ENCODE measurements at places on chromosomes 6 and 20.
A peak's percentile ranks its signal among the peaks of the same experiment; 100 is the strongest.

- H3K36me3 ChIP-seq, result no peaks in the 10 kb centered on the region
- DNase-seq, result no peak
- no peak overlapping the region for H3K4me3 ChIP-seq
- no peak overlapping the region for H3K27ac ChIP-seq
Measured at GRCh38 chr20:24724982-24725533, 224.0 kb upstream of the CST7 start.

DNA sequence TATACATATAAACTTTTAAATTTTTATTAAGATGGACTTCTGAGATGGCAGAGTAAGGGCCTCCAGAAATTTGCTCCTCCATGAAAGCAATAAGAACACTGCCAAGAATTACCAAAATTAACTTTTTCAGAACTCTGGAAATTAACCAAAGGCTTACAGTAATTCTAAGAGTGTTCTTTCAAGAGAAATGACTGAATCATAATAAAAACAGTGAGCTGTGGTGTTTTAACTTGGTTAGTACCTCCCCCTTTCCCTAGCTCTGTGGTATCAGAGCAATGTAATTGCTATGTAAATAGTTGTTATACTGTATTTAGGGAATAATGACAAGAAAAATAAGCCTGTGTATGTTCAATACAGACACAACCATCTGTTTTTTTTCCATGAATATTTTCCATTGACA, 19.0 kb downstream of the HECA start:
- no peak overlapping the region for H3K27ac ChIP-seq
- DNase-seq, result no peak
- H3K4me3 ChIP-seq, result no peak overlapping the region

- H3K27ac ChIP-seq, result no peak overlapping the region
- no peaks in the 10 kb centered on the region for H3K36me3 ChIP-seq
- H3K27me3 ChIP-seq, result no peaks in the 10 kb centered on the region
- DNase-seq, result no peak
Measured at GRCh38 chr20:11777387-11778205, 140.1 kb upstream of the BTBD3 start.

GRCh38 chr6:107121964-107122495, 6.7 kb upstream of the BEND3 start:
- no peaks in the 10 kb centered on the region for H3K27me3 ChIP-seq
- DNase-seq, result no peak
- no peak overlapping the region for H3K27ac ChIP-seq
- H3K36me3 ChIP-seq, result no peaks in the 10 kb centered on the region
- no peak overlapping the region for H3K4me3 ChIP-seq
- no peaks in the 10 kb centered on the region for H3K4me1 ChIP-seq

DNA sequence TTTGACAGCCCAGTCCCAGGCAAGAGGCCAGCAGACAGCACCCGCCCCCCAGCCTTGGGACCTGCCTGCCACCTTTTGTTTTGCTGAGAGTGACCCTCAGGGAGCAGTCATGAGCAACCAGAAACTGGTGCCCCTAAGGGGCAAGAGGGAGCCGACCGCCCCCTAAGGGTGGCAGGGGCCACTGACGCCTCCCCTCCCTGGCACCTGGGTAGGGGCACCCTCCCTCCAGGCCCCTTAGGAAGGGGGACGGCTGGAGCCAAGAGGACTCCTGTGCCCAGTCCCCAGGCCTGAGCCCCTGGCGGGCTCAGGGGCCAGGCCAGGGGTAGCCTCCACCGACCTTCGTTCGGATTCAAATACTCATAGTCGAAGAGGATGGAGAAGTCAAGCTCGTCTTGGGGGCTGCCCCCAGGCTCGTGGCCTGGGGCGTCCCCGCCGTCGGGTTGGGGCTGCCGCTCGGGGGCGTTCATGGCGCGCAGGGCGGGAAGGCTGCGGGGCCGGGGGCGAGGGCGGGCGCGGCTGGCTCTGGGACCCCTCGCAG, 417 bp downstream of the NFATC2 start:
- H3K36me3 ChIP-seq, result no peaks in the 10 kb centered on the region
- no peaks in the 10 kb centered on the region for H3K27me3 ChIP-seq
- peak overlapping the region; percentile 55 for H3K27ac ChIP-seq

DNA sequence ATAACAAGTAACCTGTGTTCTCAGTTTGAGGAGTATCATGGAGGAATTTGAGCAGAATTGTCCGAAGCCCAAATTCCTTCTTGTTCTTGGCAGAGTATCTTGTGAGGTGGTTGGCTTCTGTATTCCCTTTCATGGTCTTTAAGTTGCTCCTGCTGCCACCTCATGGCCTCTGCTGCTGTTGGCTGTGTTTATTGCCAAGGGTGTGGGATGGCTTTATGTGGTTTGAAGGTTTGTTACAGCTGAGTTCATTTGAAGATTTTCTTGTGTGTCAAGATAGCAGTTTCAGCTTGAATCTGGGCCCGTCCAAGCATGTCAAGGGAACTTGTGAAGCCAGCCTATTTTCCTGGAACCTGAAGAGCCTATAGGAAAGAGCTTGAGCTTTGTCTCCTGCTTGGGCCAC, 20.2 kb upstream of the TTK start:
- H3K27ac ChIP-seq, result no peak overlapping the region
- H3K27me3 ChIP-seq, result no peaks in the 10 kb centered on the region
- no peaks in the 10 kb centered on the region for H3K36me3 ChIP-seq
- DNase-seq, result no peak
- H3K4me1 ChIP-seq, result no peaks in the 10 kb centered on the region

DNA sequence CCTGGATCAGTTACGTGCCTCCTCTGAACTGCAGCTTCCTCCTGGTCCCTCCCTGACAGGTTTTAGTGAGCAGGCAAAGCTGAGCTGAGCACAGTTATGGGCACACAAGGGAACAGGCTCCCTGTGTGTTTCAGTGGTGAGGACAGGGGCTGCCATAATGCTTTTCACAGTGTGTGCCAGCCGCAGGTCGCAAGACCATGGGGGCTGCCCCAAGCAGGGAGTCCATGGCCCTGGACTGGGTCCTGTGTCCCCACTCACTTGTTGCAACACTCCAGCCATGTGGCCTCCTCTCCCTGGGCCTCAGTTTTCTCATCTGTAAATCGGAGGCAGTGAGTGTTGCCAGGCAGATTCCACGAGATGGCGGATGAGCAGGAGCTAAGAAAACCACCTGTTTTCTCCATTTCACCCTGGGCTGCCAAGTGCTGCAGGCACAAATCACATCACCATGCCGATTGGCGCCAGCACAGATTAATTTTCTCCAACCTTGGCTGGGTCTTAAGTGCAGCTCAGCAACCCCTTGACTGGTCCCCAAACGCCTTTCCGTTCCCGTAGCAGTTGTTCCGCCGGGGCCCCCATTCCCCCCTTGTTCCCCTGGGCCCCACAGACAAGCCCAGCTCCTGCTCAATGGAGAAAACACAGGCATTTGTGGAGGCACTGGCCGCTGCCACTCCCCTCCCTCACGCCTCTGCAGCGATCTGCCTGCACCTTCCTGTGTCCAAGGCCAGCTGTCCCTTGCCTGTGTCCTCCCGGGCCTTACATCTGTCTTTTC, 57.1 kb upstream of the NNAT start:
- H3K4me3 ChIP-seq, result no peak overlapping the region
- no peaks in the 10 kb centered on the region for H3K27me3 ChIP-seq
- DNase-seq, result no peak
- no peaks in the 10 kb centered on the region for H3K36me3 ChIP-seq
- no peaks in the 10 kb centered on the region for H3K4me1 ChIP-seq

DNA sequence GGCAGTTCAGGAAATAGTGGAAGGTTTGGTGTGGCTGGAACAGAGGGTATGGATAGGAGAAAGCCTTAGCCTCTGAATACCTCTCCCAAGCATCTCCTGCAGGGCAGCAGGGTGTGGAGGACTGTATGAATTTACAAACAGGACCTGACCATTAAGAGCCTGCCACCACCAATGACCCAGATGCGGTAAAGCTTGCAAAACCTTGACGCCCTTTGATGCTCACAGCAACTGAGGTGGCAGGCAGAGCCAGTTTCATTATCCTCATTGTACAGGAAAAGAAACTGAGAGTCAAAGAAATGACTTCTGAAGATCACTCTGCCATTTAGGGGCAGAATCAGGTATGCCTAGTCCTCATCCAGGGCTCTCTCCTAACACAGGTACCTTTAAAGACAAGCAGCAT, 2.4 kb downstream of the HM13 start:
- peaks cover 27% of the 10 kb centered on the region for H3K4me1 ChIP-seq
- no peaks in the 10 kb centered on the region for H3K27me3 ChIP-seq
- H3K36me3 ChIP-seq, result no peaks in the 10 kb centered on the region
- H3K4me3 ChIP-seq, result no peak overlapping the region
- H3K27ac ChIP-seq, result no peak overlapping the region

DNA sequence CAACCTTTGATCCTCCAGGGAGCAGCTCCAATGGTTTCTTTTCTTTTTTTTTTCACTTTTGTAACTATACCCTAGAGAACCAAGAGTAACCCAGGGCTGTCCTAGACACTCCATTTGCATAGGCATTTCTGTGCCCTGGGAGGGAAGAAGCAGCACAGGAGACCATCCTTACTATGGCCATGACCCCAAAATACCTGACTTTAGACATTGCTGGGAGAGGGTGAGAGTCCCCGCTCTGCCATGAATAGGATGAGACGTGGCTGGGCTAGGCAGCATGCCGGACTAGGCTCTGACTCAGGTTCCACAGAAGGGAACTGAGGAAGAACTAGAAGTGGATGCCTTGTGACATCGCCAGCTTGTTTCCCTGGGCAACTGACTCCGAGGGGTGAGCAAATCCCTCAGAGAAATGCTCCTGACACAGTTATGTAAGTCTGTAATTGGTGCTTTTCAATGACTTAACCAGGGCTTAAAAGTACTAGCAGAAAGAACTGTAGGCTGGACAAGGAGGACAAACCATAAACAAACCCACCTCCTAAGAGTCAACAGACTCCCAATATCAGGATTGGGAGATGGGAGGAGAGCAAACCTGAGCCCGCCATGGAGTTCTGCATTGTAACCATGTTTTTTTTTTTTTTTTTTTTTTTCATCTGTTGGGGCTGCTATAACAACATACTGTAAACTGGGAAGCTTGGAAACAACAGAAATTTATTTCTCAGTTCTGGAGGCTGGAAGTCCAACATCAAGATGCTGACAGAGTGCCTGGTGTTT, 910 bp upstream of the ADTRP start:
- H3K4me1 ChIP-seq, result peaks cover 3% of the 10 kb centered on the region
- H3K27me3 ChIP-seq, result no peaks in the 10 kb centered on the region
- H3K4me3 ChIP-seq, result no peak overlapping the region

DNA sequence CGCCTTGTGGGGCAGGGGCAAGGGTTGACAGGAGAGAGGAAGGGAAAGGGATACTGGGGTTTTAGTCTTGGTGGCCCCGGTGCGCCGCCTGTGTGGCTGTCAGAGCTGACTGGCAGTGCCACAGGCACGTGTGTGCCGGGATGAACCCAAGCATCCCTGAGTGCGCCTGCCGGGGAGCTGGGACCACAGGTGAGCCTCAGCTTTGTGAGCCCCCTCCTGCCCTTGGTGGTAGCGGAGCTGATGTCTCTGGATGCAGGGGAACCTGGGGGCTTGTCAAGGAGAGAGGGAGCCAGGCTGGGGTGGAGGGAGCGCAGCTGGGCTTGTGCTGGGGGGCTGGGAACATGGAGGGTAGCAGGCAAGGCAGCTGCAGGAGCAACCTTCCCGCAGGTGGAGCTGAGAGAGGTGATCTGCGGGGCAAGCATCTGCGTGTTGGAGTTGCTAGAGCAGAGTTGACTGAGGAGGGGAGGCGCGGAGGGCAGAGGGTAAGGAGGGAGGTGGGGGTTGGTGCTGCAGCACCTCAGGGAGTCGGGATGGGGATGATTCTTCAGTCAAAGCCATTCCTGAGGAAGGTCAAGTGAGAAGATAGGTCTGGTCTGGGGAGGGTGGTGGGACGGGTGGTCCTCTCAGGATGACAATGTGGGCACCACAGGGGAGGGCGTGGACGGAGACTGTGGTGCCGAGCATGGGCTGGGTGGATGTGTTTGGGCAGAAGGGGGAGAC, 28.1 kb downstream of the PYGB start:
- peak; percentile 11 for DNase-seq
- H3K27ac ChIP-seq, result no peak overlapping the region
- H3K27me3 ChIP-seq, result no peaks in the 10 kb centered on the region
- no peaks in the 10 kb centered on the region for H3K36me3 ChIP-seq
- H3K4me3 ChIP-seq, result no peak overlapping the region
- peaks cover 20% of the 10 kb centered on the region for H3K4me1 ChIP-seq

GRCh38 chr20:63315240-63315689, 22.3 kb downstream of the COL20A1 start:
- peaks cover 17% of the 10 kb centered on the region for H3K4me1 ChIP-seq
- no peak overlapping the region for H3K4me3 ChIP-seq
- no peak overlapping the region for H3K27ac ChIP-seq

- H3K27ac ChIP-seq, result no peak overlapping the region
- no peak overlapping the region for H3K4me3 ChIP-seq
- no peaks in the 10 kb centered on the region for H3K36me3 ChIP-seq
- no peaks in the 10 kb centered on the region for H3K4me1 ChIP-seq
- H3K27me3 ChIP-seq, result no peaks in the 10 kb centered on the region
Measured at GRCh38 chr6:47168180-47168579, 126.0 kb upstream of the ADGRF1 start.

GRCh38 chr6:118895261-118895560, 1.3 kb downstream of the ASF1A start:
- no peaks in the 10 kb centered on the region for H3K27me3 ChIP-seq
- no peak for DNase-seq
- H3K4me3 ChIP-seq, result peak overlapping the region; percentile 85
- peak overlapping the region; percentile 98 for H3K27ac ChIP-seq

All from testis (tissue), 5 donors.